ENCODE measurements at places on chromosomes 12 and 14.

- DNase-seq, result no peak
Measured at GRCh38 chr14:62655166-62655565, 390.1 kb downstream of the KCNH5 start.

DNA sequence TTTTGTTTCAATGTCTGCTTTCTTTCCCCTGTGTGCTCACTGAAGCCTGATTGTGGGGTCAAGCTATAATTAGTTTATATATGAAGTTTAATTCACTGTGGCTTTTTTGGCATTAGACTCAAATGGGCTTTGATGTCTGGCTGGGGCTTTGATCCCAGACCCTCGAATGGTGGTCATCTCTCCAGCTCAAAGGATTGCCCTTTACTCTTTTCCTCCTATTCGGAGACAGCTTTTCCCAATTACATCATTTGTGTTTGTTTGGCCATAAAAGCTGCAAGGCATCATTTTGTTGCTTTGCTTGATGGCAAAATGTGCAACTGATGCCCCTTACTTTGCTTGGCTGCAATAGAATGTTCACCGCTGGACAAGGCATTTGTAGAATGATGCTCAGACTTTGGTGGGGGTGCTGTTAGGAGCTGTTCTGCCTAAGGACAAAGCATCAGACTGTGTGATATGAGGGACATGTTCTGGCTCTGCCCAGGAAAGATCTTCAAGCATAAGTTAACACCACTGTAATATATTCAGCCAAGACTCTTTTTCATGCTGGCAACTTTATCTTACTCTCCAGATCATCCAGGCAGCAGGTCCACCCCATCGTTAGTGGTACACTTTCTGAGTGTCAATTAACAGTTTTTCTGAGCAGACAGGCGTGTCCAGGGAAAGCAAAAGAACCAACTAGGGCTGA lies 3.2 kb upstream of the DACT1 start:
- DNase-seq, result no peak

DNA sequence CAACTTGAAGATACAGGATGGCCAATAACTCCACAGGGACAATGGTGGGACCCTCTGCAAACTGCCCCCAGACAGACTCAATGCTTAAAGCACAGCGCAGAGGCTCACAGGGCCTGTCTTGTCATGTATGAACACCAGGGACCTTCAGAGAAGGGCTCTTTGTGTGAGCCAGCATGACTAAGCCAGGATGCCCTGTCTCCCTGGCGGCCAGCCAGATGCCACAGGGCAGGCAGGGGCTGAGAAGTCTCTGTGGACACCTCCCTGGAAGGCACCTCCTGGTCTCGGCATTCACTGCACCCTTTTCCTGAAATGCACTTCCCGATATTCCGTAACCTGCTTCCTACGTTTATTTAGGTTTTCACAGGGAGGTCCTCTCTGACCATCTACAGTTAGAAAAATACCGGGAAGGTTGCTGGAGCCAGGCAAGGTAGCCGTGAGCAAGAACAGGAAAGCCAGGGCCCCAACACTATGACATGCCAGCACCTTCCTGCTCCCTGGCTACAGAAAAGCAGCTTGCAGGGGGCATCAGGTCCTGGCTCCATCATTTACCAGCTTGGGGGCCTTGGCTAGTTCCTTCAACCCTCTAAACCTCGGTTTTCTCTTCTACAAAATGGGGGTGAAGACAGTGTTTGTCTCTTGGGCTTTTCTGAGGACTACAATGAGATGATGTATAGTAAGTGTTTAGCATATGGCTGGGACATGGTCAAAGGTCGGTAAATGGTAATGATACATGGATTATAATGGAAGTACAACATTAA lies 65.0 kb downstream of the PITPNM2 start:
- DNase-seq, result peak; percentile 67

DNA sequence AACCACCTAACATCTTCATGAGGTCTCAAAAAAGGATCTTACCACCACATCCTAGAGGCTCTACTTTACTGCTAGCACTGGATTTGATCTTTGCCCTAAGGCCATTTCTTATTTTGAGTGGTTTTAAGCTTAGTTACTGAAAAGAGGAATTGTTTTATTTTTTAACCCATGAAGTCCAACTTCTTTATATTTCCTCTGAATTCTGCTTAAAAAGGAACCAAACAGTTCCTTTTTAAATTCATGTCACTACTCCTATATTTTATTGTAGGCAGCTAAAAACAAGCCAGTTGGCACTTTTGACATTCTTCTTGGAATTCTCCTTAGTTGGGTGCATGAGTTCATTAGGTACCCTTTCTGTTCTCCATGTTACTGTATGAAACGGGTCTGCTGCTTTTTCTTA lies 76.4 kb downstream of the FGD4 start:
- no peak for DNase-seq

GRCh38 chr12:89539426-89540223 lies 13.8 kb upstream of the POC1B start:
- no peak for DNase-seq

- peak; percentile 44 for DNase-seq
Measured at GRCh38 chr14:94173471-94173884, 644 bp upstream of the PPP4R4 start.
